Tibial nerve (tissue), 4 donors: ENCODE measurements at places on chromosomes 6 and 20. TPM values are rescaled to one million over a fixed set of nuclear protein-coding genes. Genes with fewer than 3 reads are reported as not detected.

The LHFPL5 gene
- total RNA-seq: not detected

DNA sequence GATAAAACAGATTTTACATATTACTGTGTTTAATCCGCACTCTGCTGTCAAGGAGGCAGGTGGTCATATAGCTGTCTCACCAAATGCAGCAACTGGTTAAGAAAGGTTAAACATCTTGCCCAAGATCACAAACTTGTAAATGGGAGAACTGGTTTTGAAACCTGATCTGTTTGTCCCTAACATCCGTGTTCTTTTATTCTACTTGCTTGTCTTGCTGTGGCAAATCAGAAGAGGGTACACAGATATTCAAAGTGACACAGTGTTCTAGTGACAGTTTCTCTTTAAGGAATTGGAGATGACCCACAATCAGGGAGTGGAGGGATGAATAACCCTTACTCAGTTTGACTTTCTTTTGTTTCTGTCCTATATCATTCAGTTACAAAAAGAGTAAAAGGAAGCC is 83.0 kb upstream of the SGK1 start:
- H3K27me3 ChIP-seq: no peaks in the 10 kb centered on the region
- no peak for DNase-seq
- H3K27ac ChIP-seq: no peak overlapping the region

DNA sequence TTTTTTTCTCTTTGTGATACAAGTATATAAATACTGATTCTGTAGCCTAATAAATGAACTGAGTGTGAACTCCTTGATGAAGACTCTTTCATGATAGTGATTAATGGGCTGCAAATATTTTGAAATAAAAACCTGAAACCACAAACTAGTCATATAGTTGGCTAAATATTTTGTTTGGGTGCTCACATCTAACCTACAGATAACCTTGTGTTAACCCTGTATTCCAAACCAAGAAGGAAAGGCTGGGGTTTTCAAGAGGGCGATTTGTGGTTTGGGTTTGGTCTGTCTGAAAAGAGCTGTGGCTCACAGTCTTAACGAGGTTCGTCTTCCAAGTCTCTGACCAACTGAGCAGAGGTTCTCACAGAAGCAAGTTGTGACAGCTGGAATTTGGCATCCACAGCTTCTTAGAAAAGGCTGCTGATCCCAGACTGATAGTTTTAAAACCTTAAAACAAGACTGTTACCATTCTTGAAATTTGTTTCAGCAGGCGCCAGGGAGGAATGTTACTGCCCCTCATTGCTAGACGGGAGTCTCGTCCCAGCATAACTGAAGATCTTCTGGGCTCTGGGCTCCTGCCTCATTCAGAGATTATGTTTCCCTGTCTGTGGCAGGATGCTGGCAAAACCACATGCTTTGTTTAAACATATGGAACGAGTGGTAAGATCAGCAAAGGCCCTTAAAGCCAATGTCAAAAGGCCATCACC is 736.4 kb upstream of the MARCKS start:
- H3K4me1 ChIP-seq: peaks cover 24% of the 10 kb centered on the region
- no peaks in the 10 kb centered on the region for H3K36me3 ChIP-seq
- H3K4me3 ChIP-seq: no peak overlapping the region

DNA sequence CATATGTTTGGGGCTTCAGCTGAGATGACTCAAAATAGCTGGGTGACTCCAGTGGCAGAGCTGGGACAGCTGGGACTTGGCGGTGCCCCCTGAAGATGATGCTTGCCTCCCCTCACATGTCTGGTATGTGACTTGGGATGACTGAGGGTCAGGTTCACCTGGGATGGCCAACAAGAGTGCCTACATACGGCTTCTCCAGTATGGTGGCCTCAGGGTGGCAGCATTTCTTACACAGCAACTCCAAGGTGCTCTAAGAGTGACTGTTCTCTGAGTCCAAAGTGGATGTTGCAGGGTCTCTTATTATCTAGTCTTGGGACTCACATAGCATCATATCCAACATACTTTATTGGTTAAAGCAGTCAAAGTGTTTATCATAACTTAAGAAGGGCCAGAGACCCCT is 87.8 kb upstream of the CENPW start:
- no peak overlapping the region for H3K4me3 ChIP-seq
- H3K36me3 ChIP-seq: no peaks in the 10 kb centered on the region
- no peak for DNase-seq
- H3K27me3 ChIP-seq: no peaks in the 10 kb centered on the region

The HTR1E gene
- total RNA-seq: not detected

The C6orf15 gene
- not detected for total RNA-seq

DNA sequence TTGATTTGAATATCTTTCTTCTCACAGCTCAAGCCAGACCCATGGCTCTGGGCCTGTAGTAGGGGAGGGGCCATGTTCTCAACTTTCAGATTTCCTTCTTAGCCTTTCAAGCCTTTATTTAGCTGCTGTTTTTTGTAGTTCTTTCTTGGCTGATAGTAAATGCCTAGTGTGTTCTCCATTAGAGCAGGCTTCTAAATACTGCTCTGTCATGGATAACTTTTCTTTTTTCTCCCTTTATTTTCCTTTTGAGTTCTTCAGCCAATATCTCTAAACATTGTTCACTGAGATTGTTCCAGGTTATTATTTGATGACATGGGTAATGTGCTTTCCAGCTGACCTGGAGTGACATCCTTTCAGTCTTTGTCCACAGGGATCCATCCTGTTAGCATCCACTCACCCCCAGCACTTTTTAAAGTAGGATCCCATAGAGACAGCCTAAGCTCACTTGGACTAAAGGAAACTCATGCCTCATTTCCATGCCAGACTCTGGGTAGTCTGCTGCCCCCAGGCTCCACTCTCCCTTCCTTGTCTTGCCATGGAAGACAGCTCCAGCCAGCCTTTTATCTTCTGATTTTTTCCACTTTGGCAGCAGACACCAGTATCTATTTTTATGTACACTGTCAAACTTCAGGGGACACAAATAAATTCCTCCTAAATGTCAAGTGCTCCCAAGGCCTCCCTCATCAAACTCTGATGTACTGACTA is 645.6 kb downstream of the RNF144B start:
- H3K27me3 ChIP-seq: no peaks in the 10 kb centered on the region
- peaks cover 23% of the 10 kb centered on the region for H3K4me1 ChIP-seq
- no peaks in the 10 kb centered on the region for H3K36me3 ChIP-seq
- DNase-seq: no peak
- H3K27ac ChIP-seq: peak overlapping the region; percentile 84
- H3K4me3 ChIP-seq: no peak overlapping the region

The RNF39 gene
- total RNA-seq: not detected

DNA sequence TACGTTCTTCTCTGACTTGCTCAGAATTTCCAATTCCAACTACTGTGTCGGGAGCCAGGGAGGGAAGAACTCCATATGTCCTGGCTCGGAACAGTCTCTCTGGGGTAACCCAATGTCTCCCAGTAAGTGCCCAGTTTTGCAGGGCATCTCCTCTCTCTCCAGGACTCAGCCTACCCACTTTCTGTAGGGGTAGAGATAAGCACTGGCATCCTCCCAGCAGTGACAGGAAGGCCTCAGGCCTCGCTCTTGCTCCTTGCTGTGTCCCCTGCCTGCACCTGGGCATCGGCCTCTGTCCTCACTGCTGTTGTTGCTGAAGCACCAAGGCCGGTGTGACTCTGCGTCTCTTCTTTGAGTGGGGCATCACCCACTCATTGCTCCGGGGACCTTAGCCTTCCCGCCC is 388.9 kb upstream of the JARID2 start:
- no peaks in the 10 kb centered on the region for H3K36me3 ChIP-seq
- no peaks in the 10 kb centered on the region for H3K4me1 ChIP-seq
- DNase-seq: no peak
- no peak overlapping the region for H3K4me3 ChIP-seq
- no peak overlapping the region for H3K27ac ChIP-seq

GRCh38 chr6:62903266-62903665 is 308.0 kb upstream of the FKBP1C start:
- H3K4me3 ChIP-seq: no peak overlapping the region
- no peaks in the 10 kb centered on the region for H3K4me1 ChIP-seq

GRCh38 chr6:137136065-137136464 is 37.4 kb downstream of the IL22RA2 start:
- H3K4me3 ChIP-seq: no peak overlapping the region
- no peak for DNase-seq
- no peaks in the 10 kb centered on the region for H3K36me3 ChIP-seq
- H3K27ac ChIP-seq: no peak overlapping the region
- no peaks in the 10 kb centered on the region for H3K27me3 ChIP-seq
- no peaks in the 10 kb centered on the region for H3K4me1 ChIP-seq

DNA sequence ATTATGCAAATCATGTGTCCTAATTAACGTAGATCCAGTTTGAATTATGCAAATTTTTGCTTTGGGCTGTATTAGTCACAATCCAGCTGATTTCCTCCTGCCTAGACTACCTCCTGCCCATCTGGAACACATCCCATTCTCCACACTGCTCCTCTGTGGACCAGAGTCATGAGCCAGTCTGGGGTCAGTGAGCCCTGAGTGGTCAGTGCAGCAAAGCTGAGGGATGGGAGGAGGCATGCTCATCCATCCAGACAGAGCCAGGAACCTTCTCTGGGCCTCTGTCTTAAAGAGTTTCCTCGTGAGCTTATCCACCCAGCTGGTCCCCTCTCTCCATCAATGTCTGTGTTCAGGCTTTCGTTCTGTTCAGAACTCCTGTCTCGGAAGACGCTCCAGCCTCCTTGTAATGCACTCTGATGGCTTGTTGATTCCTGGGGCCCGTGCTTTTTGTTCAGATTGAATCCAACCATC is 747.8 kb downstream of the PTPRT start:
- H3K4me1 ChIP-seq: no peaks in the 10 kb centered on the region
- no peak overlapping the region for H3K27ac ChIP-seq
- no peak for DNase-seq

DNA sequence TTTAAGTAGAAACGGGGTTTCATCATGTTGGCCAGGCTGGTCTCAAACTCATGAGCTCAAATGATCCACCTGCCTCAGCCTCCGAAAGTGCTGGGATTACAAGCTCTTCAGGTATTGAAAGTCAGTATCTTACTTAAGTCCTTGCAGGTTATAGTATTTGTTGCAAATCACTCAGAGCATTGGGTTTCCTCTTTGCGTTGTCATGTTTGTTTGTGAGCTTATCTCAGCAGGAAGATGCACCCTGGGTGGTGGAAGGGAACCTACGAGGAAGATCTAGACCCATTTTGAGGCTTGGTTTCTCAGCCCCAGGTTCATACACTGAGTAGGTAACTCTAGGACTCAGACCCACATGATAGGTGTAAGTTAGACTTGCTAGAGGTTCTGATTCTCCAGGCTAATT is 18.6 kb downstream of the MYH7B start:
- no peaks in the 10 kb centered on the region for H3K36me3 ChIP-seq
- H3K4me1 ChIP-seq: no peaks in the 10 kb centered on the region
- H3K4me3 ChIP-seq: no peak overlapping the region
- no peaks in the 10 kb centered on the region for H3K27me3 ChIP-seq
- H3K27ac ChIP-seq: no peak overlapping the region

- no peak for DNase-seq
- H3K27me3 ChIP-seq: no peaks in the 10 kb centered on the region
- no peak overlapping the region for H3K27ac ChIP-seq
- no peak overlapping the region for H3K4me3 ChIP-seq
- no peaks in the 10 kb centered on the region for H3K36me3 ChIP-seq
These were observed 47.9 kb upstream of the ISM1 start for GRCh38 chr20:13173201-13173600.

The TFAP2D gene
- not detected for total RNA-seq

The SRMS gene
- total RNA-seq: not detected

The GPR6 gene
- not detected for total RNA-seq

GRCh38 chr20:23296841-23297701 is 53.5 kb upstream of the NXT1 start:
- H3K27ac ChIP-seq: peak overlapping the region; percentile 37
- H3K36me3 ChIP-seq: no peaks in the 10 kb centered on the region
- DNase-seq: peak; percentile 34
- H3K27me3 ChIP-seq: no peaks in the 10 kb centered on the region
- no peak overlapping the region for H3K4me3 ChIP-seq
- H3K4me1 ChIP-seq: no peaks in the 10 kb centered on the region

- no peaks in the 10 kb centered on the region for H3K27me3 ChIP-seq
- no peaks in the 10 kb centered on the region for H3K36me3 ChIP-seq
- no peak overlapping the region for H3K4me3 ChIP-seq
These were observed 26.6 kb downstream of the HDGFL1 start for GRCh38 chr6:22596011-22596410.

The LZTS3 gene
- total RNA-seq: 21.6 TPM

GRCh38 chr20:57658833-57659516 is 38.7 kb upstream of the ZBP1 start:
- DNase-seq: no peak
- H3K4me3 ChIP-seq: no peak overlapping the region
- H3K36me3 ChIP-seq: no peaks in the 10 kb centered on the region

- H3K4me1 ChIP-seq: peaks cover 61% of the 10 kb centered on the region
- no peaks in the 10 kb centered on the region for H3K36me3 ChIP-seq
- no peak for DNase-seq
- H3K27me3 ChIP-seq: no peaks in the 10 kb centered on the region
These were observed 42.4 kb upstream of the ZBP1 start for GRCh38 chr20:57662456-57663240.

DNA sequence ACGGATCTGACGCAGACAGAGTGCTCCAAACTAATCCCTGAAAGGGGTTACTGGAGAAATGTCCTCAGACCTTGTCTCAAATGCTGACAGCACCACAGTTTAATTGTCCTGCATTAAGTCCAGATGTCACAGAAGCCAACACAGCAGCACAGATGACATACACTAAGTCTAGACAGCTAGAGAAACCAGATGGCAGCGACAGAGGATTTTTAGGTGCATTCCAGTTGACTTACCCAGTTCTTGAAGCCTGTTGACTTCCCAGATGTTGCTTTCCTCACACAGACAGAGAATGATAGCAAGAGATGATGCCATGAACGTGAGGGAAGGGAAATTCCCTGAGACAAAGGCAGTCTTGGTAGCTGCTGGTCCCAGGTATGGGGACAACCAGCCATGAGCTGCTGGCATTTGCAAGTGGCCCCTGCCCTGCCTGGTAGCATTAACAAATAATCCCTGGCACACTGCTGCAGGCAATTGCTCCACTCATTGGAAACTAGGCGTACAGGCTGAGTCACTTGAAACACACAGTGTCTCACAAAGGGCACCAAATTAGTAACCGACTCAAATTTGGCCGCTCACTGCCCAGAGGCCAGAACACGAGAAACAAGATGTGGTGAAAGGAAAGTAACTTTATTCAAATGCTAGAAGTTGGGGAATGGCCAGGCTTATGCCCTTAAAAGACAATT is 52.2 kb downstream of the ADGB start:
- H3K4me3 ChIP-seq: no peak overlapping the region
- DNase-seq: no peak
- H3K27ac ChIP-seq: no peak overlapping the region
- no peaks in the 10 kb centered on the region for H3K27me3 ChIP-seq

- H3K36me3 ChIP-seq: no peaks in the 10 kb centered on the region
- H3K4me3 ChIP-seq: no peak overlapping the region
These were observed 20.9 kb downstream of the FAM8A1 start for GRCh38 chr6:17621003-17621402.

GRCh38 chr6:18203786-18204185 is 48.6 kb downstream of the KDM1B start:
- H3K36me3 ChIP-seq: peaks cover 73% of the 10 kb centered on the region
- no peak for DNase-seq
- H3K4me3 ChIP-seq: no peak overlapping the region
- no peaks in the 10 kb centered on the region for H3K4me1 ChIP-seq
- H3K27ac ChIP-seq: no peak overlapping the region
